ENCODE measurements at places on chromosomes 4 and X. TPM values are rescaled to one million over a fixed set of nuclear protein-coding genes. Genes with fewer than 3 reads are reported as not detected.

TCEAL2 gene
- 3.9 TPM for polyA plus RNA-seq

DNA sequence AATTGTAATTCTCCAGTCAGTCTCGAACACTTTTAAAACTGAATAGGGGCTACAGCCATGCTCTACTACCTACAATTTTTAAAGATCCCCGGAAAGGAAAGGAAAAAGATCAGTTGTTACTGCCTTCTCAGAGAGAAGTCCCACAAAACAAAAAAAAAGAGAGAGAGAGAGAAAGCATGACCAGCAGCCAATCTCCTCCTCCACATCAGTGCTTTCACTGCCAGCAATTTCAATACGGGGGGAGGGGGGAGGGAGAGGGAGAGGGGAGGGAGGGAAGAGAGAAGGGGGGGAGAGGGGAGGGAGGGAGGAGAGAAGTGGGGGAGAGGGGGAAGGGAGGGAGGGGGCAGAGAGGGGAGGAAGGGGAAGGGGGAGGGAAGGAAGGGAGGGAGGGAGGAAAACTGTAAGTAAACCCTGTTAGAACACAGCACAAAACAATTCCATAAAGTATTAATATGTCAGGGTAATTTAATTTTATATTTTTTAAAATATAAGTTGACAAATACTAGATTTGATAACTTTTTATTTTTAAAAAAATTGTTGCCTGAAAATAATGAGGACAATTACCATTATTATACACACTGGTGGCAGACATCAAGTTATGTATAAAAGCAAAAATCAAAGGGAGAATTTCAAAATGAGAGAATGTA is 108.0 kb downstream of the LRBA start:
- DNase-seq: no peak

DNA sequence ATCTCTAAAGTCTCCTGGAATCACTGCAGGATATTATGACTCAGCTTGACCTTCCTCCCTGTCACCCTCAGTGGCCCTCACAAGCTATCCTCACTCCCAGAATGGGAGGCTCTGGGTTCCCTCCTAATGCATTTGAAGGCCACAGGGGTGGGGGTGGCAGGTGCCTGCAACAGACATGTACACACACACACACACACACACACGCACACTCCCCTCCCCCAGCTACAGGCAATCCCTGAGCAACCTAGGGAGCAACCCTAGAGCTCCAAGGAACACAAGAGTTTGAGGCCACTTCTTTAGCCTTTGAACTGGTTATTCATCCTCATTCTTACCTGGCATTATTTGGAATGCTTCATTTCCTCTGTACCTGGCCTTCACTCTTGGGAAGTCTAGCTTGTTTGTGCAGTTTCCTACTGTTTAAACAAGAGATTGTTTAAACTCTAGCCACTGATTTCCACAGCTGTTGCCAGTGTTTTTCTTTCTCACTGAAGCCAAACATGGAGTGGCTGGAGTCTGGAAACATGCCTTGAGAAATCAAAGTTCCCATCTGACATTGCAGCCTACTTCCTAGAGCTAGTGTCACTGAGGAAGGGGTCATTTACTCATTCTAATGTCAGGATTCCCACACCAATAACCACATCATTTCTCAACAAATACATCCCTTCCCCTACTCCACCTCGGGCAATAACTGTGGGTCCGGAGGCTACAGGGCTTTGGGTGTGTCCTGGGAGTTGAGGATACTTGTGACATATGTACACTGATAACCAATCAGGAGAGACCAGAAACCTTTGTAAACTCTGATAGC is 37.7 kb downstream of the MAOA start:
- DNase-seq: no peak

GRCh38 chrX:53318766-53319353 is 37.5 kb upstream of the IQSEC2 start:
- DNase-seq: no peak

DNA sequence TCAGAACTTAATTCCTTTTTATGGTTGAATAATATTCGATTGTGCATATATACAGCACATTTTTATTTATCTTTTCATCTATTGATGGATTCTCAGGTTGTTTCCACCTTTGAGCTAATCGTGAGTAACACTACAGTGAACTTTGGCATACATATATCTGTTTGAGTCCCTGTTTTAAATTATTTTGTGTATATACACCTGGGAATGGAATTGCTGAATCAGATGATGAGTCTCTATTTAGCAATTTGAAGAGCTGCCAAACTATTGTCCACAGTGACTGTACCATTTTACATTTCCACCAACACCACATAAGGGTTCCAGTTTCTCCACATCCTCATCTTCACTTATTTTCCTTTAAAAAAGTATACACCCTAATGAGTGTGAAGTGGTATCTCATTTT is 166.2 kb upstream of the FGF13 start:
- no peak for DNase-seq

GPR119 gene
- not detected for polyA plus RNA-seq

- DNase-seq: no peak
Measured at GRCh38 chr4:152158225-152158624, 377.7 kb downstream of the FBXW7 start.

DCAF12L1 gene
- polyA plus RNA-seq: not detected

DNA sequence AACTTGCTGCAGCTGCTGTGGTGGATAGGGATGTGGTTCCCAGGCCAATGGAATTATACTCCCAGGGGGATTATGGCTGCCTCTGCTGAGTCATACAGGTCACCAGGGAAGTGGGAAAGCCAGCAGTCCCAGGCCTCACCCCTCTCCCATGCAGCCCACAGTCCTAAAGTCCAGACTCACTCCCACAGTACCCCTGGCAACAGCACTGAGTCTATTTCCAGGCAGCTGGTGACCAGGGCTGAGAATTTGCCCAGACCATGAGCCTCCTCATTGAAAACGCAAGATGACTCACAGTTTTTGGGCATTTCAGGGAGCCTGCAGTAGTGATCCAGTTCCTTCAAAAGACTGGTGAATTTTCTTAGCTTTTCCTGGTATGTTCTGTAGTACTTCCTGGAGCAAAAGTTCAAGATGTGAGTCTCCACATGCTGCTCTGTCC is 137.6 kb downstream of the NPNT start:
- DNase-seq: no peak

DNA sequence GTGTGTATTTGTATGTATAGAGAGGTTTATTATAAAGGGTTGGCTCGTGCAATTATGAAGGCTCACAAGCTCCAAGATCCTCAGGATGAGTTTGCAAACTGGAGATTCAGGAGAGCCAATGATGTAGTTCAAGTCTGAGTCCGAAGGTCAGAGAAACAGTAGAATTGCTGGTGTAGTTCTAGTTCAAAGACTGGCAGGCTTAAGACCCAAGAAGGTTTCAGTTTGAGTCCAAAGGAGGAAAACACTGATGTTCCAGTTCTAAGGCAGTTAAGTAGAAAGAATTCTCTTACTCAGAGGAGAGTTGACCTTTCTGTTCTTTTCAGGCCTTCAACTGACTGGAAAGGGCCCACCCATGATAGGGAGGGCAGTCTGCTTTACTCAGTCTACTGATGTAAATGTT is 89.1 kb downstream of the PTPN13 start:
- DNase-seq: no peak

FOXR2 gene
- polyA plus RNA-seq: not detected

- no peak for DNase-seq
Measured at GRCh38 chr4:10371869-10372471, 85.3 kb downstream of the ZNF518B start.

- no peak for DNase-seq
Measured at GRCh38 chr4:15331930-15332329, 95.9 kb upstream of the C1QTNF7 start.

GRCh38 chr4:54540931-54541330 is 116.8 kb upstream of the KIT start:
- no peak for DNase-seq

- DNase-seq: peak; percentile 49
Measured at GRCh38 chr4:2365913-2366210, 52.6 kb downstream of the ZFYVE28 start.

- DNase-seq: no peak
Measured at GRCh38 chr4:145891958-145892357, 46.7 kb downstream of the ZNF827 start.

STOX2 gene
- polyA plus RNA-seq: under 0.01 TPM

- DNase-seq: no peak
Measured at GRCh38 chr4:153038623-153039311, 102.6 kb downstream of the FHDC1 start.

- no peak for DNase-seq
Measured at GRCh38 chr4:72604324-72604723, 35.3 kb upstream of the ADAMTS3 start.

GRCh38 chr4:140150886-140151698 is 2.9 kb downstream of the MAML3 start:
- DNase-seq: peak; percentile 96

DNA sequence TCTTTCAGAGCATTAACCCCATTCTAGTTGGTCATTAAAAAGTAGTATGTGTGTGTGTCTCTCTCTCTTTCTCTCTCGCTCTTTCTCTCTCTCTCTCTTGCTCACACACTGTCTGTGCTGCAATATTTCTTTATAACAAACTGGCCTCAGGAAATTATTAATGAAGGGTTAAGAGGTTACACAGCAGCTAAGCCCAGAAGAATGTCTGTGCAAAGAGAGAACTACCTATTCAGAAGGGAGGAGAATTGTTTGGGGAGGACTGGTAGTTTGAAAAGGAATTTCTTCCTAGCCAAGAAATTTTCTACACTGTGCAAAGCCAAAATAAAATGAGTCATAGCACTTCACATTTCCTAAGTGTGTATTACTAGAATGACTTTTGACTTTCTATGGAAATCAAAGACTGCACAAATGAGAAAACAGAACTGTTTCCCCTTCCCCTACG is 22.2 kb downstream of the PDGFC start:
- no peak for DNase-seq

CCSER1 gene
- polyA plus RNA-seq: 3.7 TPM

SMIM10L2A gene
- polyA plus RNA-seq: 0.47 TPM
